ENCODE measurements at places on chromosomes 12 and 14.

GRCh38 chr14:64878837-64879634 is 671 bp downstream of the SPTB start:
- no peak for DNase-seq

DNA sequence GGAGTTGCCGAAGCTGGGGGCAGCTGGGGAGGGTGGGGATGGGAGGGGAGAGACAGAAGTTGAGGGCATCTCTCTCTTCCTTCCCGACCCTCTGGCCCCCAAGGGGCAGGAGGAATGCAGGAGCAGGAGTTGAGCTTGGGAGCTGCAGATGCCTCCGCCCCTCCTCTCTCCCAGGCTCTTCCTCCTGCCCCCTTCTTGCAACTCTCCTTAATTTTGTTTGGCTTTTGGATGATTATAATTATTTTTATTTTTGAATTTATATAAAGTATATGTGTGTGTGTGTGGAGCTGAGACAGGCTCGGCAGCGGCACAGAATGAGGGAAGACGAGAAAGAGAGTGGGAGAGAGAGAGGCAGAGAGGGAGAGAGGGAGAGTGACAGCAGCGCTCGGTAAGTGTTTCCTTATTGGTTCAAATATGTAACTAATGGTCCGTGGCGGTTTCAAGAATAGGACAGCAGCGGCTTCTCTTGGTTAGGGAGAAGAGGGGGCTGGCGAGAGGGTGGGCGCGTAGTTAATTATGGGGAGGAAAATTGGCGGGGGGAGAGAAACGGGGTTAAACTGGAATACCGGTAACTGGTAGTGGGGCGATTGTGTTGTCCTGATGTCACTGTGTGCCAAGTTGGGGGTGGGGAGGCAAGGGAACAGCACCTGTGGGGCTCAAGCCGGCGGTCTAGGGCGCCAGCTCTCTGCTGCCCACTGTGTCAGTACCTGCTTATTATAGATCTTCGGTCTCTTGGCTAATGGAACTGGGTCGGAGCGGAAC is 8.4 kb downstream of the HOXC8 start:
- no peak for DNase-seq

- DNase-seq: no peak
Observed at GRCh38 chr14:67357969-67358354, 1.6 kb downstream of the ATP6V1D start.

GRCh38 chr12:52258335-52258901 is 16.0 kb upstream of the KRT86 start:
- no peak for DNase-seq

- no peak for DNase-seq
Observed at GRCh38 chr14:88025313-88025712, 20.4 kb downstream of the GPR65 start.

DNA sequence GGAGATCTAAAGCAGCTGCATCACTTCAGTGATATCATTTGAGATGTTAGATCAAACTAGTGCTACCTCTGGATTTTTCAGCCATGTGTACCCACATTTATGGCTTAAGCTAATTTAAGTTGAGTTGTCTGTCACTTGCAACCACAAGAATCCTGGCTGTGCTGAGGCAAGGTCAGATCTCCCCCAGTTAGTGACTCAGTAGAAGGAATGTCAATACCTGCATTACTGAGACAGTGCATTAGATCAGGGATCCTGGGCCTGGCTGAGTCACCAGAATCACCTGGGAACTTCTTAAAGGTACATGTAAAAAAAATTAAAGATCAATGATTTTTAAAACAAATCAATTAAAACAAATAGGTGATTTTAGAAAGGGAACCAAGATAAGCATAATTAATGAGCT is 84.6 kb upstream of the GRIN2B start:
- no peak for DNase-seq

DNA sequence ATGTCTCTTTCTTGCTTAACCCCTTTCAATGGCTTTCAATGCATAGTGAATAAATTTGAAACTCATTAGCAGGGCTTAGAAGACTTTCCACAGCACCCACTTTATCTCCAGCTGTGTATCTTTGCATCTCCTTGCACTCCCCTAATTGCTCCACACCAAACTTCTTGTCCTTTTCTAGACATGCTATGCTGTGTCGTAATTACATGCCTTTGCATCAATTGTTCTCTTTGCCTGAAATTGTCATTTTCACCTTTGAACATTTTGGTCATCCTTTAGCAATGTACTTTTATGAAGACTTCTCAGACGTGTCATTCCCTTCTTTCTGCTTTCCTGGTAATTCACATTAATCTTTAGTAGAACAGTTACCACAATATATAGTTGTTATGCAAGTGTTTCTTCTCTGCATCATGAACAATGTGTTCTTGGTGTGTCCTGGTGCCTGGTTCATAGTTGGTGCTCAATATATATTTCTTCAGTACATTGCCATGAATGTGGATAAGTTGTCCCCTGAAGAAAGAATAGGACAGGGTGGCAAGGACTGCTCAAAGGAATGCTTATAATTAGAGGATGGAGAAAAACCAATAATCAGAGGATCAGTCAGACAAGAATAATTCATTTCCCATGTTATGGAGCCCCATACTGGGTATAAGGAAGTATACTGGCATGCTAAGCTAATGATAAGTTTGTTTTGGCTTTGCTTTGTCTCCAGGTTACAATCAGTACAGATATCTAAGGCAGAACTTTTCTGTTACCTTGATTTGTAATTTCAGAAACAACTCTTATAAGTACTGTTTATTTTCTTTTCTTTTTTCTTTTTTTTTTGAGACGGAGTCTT is 27.2 kb downstream of the ARF6 start:
- DNase-seq: no peak

- DNase-seq: no peak
Observed at GRCh38 chr14:89629383-89629782, 212.3 kb upstream of the FOXN3 start.

DNA sequence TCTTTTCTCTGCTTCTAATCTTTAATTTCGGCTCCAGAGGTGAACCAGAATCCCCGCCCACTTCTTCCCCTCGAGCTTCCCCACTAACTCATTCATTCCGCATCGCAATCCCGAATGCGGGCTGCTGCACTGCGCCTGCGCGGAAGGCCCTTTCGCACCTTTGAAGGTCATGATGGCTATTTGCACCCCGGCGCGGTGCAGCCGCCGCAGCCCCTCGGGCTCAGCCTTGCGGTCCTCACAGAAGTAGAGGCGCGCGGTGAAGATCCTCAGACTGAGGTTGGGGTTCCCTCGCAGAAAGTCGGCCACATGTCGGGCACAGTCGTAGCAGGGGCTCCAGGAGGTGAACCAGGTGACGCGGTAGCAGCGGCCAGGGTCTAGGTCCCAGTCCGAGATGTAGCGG is 7.6 kb downstream of the AICDA start:
- DNase-seq: no peak

- DNase-seq: no peak
Observed at GRCh38 chr12:122094735-122095631, 16.4 kb downstream of the MLXIP start.

DNA sequence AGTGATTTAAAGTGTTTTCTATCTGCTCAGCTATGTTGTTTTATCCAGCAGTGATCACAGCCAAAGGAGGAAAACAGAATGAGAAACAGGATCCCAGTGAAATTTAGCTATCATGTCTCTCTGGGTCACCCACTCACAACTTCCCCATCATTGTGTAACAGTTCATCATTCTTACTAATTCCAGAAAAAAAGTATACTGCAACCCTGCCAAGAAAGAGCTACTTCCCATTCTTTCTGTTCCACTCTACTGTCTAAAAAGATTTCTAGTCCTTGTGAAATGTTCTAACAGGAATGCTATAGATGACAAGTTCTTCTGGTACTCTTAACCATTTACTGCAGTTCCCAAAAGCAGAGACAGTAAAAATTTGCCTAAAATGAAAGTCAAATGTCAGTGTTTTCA is 39.2 kb upstream of the CD163 start:
- no peak for DNase-seq

GRCh38 chr14:88565427-88565826 is 2.6 kb downstream of the ZC3H14 start:
- no peak for DNase-seq

Measured in activated CD4-positive, CD25-positive, alpha-beta regulatory T cell (primary cell).